ENCODE measurements at places on chromosomes 6 and 20. TPM values are rescaled to one million over a fixed set of nuclear protein-coding genes. Genes with fewer than 3 reads are reported as not detected.

- DNase-seq = no peak
These were observed 39.0 kb downstream of the PYGB start for GRCh38 chr20:25286917-25287316.

DNA sequence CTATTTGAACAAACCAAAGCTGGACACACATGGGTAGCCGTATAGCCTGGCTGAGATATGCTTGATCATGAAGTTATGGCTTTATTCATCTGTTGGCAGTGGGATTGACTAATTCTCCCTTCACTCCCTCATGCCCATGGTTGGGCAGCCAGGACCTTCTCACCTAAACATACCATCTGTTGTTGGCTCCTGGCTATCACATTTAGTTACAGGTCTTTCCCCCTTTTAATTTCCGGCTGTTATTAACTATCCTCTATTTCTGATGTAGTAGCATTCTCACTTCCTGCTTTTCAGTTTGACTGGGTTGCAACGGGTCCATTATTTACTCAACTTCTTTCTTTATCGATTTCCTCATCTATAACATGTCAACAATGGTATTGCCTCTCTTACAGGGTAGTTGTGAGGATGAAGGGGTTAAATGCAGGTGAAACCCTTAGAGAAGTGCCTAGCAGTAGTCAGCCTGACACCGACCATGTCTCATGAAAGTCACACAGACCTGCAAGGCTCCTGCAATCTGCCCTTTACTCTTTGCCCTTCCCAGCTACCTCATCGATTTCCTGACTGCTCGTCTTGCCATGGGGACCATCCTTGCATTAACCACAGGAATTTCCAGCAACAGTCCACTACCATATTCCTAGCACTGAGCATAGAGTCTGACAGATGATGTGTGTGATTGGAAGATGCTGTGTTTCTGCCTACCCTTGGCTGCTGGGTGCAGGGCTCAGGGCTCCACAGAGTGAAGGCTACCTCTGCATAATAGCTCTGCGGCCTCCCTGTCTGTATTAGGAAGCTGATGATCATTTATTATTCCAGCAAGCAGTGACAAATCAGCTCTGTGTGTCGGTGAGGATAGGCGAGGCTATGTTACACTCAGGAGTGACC is 42.2 kb downstream of the PPP1R14C start:
- DNase-seq = no peak

- DNase-seq = no peak
These were observed 378.2 kb upstream of the SULF2 start for GRCh38 chr20:48163505-48163904.

GRCh38 chr6:30819297-30819917 is 64.9 kb upstream of the DDR1 start:
- no peak for DNase-seq

DNA sequence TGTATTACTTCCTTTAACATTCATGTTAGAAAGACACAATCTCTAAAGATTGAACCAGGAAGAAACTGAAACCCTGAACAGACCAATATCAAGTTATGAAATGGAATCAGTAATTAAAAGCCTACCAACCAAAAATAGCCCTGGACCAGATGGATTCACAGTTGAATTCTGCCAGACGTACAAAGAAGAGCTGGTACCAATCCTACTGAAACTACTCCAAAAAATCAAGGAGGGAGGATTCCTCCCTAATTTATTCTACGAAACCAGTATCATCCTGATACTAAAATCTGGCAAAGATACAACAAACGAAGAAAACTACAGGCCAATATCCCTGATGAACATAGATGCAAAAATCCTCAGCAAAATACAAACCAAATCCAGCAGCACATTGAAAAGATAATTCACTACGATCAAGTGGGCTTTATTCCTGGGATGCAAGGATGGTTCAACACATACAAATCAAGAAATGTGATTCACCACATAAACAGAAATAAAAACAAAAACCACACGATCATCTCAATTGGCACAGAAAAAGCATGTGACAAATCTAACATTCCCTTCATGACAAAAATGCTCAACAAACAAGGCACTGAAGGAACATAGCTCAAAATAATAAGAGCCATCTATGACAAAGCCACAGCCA is 15.0 kb downstream of the CDK19 start:
- DNase-seq = no peak

DNA sequence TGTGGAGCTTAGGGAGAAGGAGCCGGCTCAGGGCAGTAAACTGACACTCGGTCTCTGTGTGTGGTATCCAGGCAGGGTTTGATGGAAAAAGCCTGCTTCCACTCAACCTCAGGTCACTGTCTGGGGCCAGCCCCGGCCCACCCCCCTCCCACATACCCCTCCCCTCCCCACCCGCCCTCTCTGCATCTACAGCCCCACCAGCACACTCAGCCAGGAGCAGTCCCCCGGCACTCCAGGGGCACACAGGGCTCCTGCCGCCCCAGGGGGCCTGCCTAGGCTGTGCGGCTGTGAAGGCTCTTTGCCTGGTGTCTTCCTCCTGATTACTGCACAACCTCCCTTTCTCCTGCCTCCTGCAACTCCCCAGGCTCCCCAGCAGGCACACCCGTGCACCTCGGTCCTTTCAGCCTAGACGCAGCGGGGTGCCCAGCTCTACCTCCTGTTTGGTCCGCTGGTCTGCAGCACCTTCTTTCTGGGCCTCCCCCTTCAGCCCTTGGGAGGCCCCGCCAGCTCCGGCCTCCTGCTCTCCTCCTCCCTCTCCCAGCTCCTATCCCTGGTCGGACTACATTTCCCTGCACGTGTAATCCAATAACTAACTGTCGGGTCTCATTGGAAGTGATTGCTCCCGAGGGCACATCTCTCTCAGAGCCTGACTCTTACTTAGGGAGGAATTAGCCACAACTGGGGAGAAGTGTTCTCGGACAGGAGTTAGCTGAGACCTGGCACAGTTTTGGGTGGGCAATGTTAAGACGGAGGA is 1.3 kb upstream of the FOXF2 start:
- no peak for DNase-seq

- no peak for DNase-seq
These were observed 5.9 kb downstream of the KHDRBS2 start for GRCh38 chr6:62280099-62280498.

GRCh38 chr6:26158076-26158580 is 70.9 kb downstream of the HFE start:
- DNase-seq = peak; percentile 85

GRCh38 chr6:162190981-162191380 is 536.6 kb downstream of the PRKN start:
- DNase-seq = no peak

DNA sequence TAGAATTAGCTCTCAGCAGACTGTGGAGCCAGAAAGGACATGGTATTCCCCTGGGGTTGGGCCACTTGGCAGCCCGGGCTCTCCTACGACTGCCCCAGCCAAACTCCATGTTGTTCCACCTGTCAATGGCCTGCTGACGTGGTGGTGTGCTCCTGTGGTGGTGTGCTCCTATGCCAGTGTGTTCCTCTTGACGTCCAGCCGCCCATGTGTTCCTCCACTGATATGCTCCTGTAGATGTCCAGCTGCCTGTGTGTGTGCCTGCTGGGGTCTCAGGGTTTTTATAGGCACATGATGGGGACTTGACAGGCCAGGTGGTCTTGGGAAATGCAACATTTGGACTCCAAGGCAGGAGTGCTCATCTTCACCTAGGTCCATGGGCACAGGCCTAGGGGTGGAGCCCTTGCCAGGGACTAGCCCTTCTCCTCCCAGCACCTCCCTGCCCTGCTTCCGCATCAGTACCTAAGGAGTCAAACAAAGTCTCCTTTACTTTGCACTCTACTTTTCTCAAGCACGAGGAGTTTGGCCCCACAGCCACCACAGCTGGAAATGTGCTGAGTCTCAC is 133.5 kb downstream of the TINAG start:
- DNase-seq = no peak

DNA sequence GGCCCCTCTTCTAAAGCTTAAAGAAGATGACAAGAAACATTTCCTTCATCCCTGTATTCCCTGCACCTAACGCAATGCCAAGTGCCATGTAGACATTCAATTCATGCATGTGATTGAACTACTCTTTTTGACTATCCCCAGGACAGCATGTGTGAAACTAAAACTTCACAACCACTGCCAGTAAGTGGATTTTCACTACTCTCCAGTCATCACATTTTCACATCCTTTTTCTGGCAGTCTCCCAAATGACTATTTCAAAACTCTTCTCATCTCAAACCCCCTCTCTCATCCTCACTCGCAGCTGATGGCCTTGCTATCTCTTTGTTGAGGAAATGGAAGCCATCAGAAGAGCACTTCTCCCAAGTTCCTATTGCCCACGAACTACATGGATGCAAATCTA is 122.6 kb downstream of the OPRM1 start:
- no peak for DNase-seq

DNA sequence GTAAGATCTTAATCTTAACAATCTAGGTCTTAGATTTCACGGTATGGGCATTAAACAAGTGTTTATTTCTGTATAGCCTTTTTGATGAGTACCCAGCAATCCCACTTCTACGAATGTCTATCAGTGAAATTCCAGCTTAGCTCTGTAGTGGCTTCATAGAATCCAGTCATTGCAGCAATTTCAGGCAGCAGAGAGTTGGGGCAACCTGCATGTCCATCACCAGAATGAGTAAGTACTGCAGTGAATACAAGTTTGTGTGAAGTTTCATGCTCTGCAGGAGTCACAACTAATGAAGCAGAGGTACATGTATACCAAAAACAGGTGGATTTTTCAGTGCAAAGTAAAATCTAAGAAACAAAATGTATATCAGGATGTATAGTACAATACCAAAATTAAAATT is 151.7 kb downstream of the OR2B2 start:
- no peak for DNase-seq

- DNase-seq = no peak
These were observed 26.7 kb upstream of the YWHAB start for GRCh38 chr20:44858606-44859360.

GRCh38 chr20:58694241-58695083 is 1.9 kb downstream of the NPEPL1 start:
- peak; percentile 44 for DNase-seq

DNA sequence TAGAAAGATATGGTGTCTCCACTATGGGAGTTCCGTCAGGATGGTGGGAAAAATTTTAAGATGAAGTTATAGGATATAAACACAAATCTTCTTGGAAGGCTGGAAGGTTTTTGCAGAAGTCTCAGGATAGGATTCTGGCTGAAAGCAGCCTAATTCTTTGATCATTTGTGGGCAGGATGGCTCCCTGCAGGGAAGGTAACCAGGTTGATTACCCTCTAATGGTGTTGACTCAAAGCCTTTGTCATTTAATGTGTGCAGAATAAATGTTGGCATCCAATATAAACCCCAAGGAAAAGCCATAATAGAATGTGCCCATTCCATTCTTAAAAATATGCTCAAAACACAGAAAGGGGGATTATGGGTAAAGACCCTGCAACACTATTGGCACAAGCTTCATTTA is 204.3 kb downstream of the EPM2A start:
- no peak for DNase-seq

GRCh38 chr6:45681860-45682511 is 304.3 kb upstream of the SUPT3H start:
- DNase-seq = no peak

GRCh38 chr20:35773154-35773751 is 1.4 kb downstream of the PHF20 start:
- DNase-seq = peak; percentile 80

DNA sequence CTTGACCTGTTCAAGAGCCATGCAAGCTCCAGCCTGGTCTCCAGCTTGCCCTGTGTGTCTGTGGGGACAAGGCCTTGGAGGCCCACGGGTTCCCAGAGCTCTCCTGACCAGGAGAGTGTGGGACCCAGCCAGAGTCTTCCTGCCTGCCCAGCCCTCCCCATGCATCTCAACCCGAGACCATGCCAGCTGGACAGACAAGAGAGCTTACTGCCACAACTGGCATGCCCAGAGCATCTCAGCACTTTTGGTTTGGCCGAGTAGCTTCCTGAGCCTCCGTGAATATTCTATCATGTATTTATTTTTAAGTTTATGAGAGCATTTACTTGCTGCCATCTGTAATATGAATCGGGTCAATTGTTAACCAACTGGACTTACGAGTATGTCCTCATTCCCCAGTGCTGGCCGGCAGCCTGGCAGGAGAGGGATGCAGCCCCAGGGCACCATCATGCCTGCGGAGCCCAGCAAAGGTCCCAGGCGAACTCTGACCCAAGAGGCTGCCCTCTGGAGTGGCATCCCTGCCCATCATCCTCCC is 14.9 kb downstream of the IP6K3 start:
- no peak for DNase-seq

DNA sequence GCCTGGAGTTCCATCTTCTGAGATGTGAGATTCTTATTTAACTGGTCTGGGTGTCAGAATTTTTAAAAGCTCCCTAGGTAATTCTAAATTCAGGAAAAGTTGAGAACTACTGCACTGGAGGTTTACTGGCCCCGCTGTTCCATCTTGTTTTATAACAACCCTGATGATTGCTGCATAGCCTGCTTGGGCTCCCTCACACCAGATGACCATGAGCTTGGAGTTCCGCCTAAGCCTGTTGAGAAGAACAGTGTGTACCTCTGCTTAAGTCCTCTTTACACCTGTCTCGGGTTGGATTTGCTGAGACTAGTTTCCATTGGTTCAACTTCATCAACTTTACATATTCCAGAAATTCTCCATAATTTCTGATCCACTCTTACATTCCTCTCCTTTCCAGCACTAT is 77.9 kb downstream of the FKBP5 start:
- no peak for DNase-seq

DNA sequence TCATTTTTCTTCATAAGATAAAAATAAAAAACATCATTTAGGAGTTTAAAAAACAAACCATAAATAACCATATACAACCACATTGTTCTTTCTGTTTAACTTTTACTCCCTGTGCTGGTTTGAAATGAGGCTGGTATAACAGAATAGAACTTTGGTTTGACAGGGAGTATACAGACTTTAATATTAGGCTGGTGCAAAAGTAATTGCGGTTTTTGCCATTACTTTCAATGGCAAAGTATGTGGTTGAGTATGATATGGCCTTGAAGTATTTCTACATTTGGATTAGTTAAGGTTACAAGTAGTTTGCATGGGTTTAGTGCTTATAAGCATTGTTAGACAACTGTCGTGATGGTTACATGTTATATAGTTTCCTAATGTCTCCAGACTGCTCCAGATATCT is 29.0 kb upstream of the COL10A1 start:
- DNase-seq = no peak

Gene SLC35D3
- total RNA-seq = 0.47 TPM

Gene GTSF1L
- not detected for total RNA-seq

Gene TRIM40
- total RNA-seq = not detected

Gene HFE
- total RNA-seq = 8.1 TPM

Data from Peyer's patch (tissue), 4 donors.